Pulmonary artery endothelial cell (primary cell): ENCODE measurements at places on chromosomes 2 and 18. TPM values are rescaled to one million over a fixed set of nuclear protein-coding genes. Genes with fewer than 3 reads are reported as not detected.

SKOR2 gene
- not detected in 2 replicates for total RNA-seq

PROC gene
- total RNA-seq, result not detected in 2 replicates

DNA sequence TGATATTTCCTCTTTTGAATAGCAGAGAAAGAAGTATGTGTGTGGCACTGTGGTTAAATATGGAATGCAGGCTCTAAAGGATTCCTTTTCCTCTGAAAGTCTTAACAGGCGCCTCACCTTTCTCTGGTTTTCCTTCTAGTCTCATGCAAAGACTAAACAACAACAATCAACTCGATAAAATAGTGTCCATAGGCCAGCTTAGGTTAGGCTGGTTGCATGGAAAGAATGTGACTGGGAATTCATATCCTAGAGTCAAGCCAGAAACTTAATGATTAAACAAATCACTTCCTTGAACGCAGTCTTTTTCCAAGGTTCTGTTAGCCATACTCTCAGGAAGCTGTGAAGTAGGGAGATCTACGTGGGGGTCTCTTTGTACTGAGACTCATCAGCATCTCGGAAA, 800.8 kb upstream of the ID2 start:
- DNase-seq, result no peak

GRCh38 chr2:10778724-10779115, 33.9 kb downstream of the PDIA6 start:
- no peak for DNase-seq

DNA sequence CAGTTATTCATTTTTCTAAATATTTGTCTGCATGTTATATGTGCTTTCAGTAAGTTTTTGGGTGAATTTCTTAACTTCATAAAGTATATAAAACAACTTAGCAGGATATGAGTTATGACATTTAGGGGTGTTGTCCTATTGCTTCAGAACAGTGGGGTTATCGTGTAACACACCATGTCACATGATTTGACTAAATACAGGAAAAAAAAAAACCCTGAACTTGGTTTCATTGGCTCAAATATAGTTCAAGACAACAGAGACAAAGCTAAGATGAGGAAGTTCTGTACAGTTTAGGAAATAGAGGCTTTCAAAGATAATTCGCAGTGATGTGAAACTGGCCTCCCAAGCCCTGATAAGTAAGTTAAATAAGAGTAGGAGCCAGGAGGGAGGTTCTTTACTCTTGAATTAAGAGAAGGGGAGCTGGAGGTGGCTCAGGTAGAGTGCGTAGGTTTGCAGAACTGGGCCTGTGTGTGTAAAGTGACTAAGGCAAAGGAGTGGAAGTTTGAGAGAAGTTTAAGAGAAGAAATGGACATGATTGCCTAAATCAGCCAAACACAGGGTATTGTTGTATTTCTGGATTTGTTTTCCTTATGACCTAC, 53.9 kb downstream of the LIMS1 start:
- no peak for DNase-seq

GRCh38 chr2:201347138-201347537, 10.0 kb downstream of the FLACC1 start:
- DNase-seq, result no peak

DNA sequence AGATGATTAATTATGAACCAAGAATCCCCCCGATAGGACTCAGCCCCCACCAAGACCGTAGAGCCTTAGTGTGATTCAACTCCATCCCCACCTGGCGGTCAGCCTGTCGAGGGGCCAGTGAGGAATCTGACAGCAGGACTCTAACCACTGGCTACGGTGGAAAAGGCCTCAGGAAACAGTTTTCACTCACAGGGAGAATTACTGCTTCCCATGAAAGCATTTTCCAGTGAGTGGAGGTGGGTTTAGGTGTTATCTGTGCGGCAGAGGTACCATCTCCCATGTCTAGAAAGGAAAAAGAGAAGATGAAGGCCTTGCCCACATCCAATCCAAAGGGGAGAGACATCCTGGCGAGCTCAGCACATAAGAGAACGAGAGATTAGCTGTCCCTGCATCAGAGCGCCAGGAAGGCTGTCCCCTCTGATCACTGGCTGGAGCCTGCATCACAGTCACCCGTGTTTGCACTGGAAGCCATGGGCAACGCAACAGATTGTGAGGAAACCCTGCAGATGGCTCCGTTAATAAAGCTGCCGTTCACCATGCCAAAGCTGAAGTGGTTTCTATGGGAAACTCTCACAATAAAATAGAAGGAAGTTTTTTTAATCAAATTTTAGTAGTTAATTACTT, 22.3 kb downstream of the COX7A2L start:
- no peak for DNase-seq
